ENCODE measurements at places on chromosomes 5 and 9.

GRCh38 chr9:118650417-118650816 is 718.8 kb downstream of the BRINP1 start:
- H3K27ac ChIP-seq: no peak overlapping the region
- no peak for ATAC-seq
- no peaks in the 10 kb centered on the region for H3K4me1 ChIP-seq
- H3K36me3 ChIP-seq: no peaks in the 10 kb centered on the region
- H3K27me3 ChIP-seq: no peaks in the 10 kb centered on the region
- H3K4me3 ChIP-seq: no peak overlapping the region

GRCh38 chr9:126927419-126927818 is 12.8 kb downstream of the RALGPS1 start:
- no peak for ATAC-seq
- no peaks in the 10 kb centered on the region for H3K27me3 ChIP-seq
- no peaks in the 10 kb centered on the region for H3K4me1 ChIP-seq
- no peaks in the 10 kb centered on the region for H3K36me3 ChIP-seq
- H3K27ac ChIP-seq: no peak overlapping the region

- no peak overlapping the region for H3K4me3 ChIP-seq
- no peaks in the 10 kb centered on the region for H3K27me3 ChIP-seq
- no peak overlapping the region for H3K27ac ChIP-seq
- ATAC-seq: no peak
- H3K36me3 ChIP-seq: no peaks in the 10 kb centered on the region
These were observed 182.9 kb downstream of the AOPEP start for GRCh38 chr9:94909250-94909894.

DNA sequence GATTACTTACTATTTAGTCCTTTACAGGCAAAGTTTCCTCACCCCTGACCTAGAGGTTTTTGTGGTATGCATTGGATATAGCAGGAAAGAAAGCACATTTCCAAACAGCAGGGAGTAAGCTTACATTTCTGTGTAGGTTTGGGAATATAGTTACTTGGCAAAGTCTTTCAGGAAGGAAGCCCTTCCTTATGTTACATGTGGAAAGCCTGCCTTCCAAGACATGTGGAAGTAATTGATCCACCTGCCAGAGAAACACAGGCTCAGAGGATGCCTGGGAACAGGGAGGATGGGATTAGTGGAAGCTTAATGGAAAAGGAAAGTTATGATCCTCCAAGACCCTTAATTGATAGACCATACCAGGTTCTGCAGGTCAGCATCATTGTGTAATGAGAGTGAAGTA is 87.3 kb upstream of the PPP1R2B start:
- H3K4me3 ChIP-seq: no peak overlapping the region
- H3K36me3 ChIP-seq: no peaks in the 10 kb centered on the region
- H3K4me1 ChIP-seq: no peaks in the 10 kb centered on the region
- no peak overlapping the region for H3K27ac ChIP-seq
- no peak for ATAC-seq

GRCh38 chr9:107144475-107144874 is 138.6 kb upstream of the RAD23B start:
- no peaks in the 10 kb centered on the region for H3K4me1 ChIP-seq
- no peak for ATAC-seq
- peaks cover 25% of the 10 kb centered on the region for H3K27me3 ChIP-seq

DNA sequence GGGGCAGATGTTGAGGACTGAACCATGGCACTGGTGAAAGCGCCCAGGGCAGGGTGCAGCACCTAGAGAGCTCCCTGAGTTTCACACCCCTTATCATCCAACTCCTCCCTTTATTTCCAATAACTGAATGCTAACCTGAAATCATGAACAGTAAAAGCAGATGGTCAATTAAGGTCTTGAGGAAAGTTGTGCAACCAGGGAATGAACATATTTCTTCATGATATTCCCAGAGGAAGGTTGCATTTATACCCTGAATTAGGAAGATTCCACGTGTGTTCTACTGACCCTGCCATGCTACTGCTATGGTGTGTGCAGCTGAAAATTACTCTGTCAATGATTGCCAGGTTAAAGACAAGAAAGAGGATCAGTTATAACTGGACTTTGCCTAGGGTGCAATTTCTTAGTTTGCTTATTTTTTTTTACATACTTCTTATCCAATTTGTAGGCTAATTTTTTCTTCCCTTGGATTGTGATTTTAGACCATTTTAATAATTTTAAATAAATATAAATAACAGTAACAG is 319.8 kb downstream of the SEMA5A start:
- H3K27me3 ChIP-seq: no peaks in the 10 kb centered on the region
- H3K36me3 ChIP-seq: no peaks in the 10 kb centered on the region
- H3K27ac ChIP-seq: no peak overlapping the region
- H3K4me3 ChIP-seq: no peak overlapping the region

DNA sequence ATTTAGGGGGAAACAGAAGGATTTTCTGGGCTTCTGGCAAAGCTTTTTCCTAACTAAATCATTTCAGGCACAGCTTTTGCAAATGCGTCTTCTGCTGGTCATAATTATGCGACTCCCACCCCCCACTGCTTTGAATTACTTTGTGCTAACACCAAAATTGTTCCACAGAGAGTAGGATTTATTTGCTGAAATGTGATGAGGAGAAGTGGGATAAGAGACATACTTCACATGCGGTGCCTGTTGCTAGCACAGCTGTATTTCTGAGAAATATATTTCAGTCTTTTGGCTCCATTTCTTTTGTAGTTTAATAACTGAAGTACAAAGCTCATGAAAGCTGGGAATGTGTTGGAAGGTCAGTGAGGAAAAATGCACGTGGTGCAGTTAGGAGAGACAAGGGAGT is 83.2 kb upstream of the TAS2R1 start:
- H3K4me3 ChIP-seq: no peak overlapping the region
- H3K4me1 ChIP-seq: no peaks in the 10 kb centered on the region
- H3K36me3 ChIP-seq: no peaks in the 10 kb centered on the region
- no peaks in the 10 kb centered on the region for H3K27me3 ChIP-seq

GRCh38 chr9:76135902-76136301 is 245.4 kb downstream of the PCSK5 start:
- no peak overlapping the region for H3K4me3 ChIP-seq
- peaks cover 9% of the 10 kb centered on the region for H3K27me3 ChIP-seq

DNA sequence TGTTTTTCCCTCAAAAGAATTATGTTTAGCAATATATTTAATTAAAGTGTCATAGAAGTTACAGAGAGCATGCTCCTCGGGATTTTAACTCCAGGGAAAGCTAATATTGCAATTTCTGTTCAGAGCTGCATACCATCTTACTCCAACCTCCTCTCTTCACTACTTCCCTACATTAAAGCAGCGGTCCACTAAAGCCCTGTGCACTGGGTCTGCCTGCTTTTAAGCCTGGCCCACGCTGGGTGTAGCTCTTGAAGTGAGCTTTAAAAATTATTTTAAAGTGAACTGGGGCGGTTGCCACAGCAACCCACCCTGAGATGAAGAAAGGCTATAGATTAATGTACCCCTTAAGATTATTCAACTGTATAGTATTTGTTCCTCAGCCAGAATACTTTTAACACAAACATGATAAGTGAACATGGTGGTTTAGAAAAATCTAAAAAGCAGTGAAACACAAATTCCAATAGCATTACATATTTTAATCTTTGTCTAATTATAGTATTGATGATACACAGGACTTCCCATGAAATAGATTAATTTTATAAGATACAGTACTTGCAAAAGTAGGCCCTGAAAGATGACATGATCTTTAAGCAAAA is 3.9 kb upstream of the MEF2C start:
- H3K27me3 ChIP-seq: no peaks in the 10 kb centered on the region
- no peak for ATAC-seq
- H3K4me3 ChIP-seq: peak overlapping the region; percentile 93
- peaks cover 6% of the 10 kb centered on the region for H3K36me3 ChIP-seq
- H3K4me1 ChIP-seq: peaks cover 48% of the 10 kb centered on the region
- peak overlapping the region; percentile 99 for H3K27ac ChIP-seq

GRCh38 chr5:67476531-67476930 is 279.9 kb upstream of the CD180 start:
- H3K4me1 ChIP-seq: no peaks in the 10 kb centered on the region
- H3K27ac ChIP-seq: no peak overlapping the region
- no peak for ATAC-seq
- H3K36me3 ChIP-seq: no peaks in the 10 kb centered on the region
- H3K27me3 ChIP-seq: peaks cover 19% of the 10 kb centered on the region
- H3K4me3 ChIP-seq: no peak overlapping the region

GRCh38 chr5:71454913-71455312 is 538 bp upstream of the BDP1 start:
- no peak for ATAC-seq
- peaks cover 12% of the 10 kb centered on the region for H3K36me3 ChIP-seq
- peak overlapping the region; percentile 96 for H3K27ac ChIP-seq
- peak overlapping the region; percentile 94 for H3K4me3 ChIP-seq
- peaks cover 10% of the 10 kb centered on the region for H3K4me1 ChIP-seq

- no peak overlapping the region for H3K27ac ChIP-seq
- H3K27me3 ChIP-seq: no peaks in the 10 kb centered on the region
- H3K36me3 ChIP-seq: no peaks in the 10 kb centered on the region
- no peak for ATAC-seq
- H3K4me1 ChIP-seq: no peaks in the 10 kb centered on the region
These were observed 478.3 kb downstream of the EBF1 start for GRCh38 chr5:158621391-158621790.

DNA sequence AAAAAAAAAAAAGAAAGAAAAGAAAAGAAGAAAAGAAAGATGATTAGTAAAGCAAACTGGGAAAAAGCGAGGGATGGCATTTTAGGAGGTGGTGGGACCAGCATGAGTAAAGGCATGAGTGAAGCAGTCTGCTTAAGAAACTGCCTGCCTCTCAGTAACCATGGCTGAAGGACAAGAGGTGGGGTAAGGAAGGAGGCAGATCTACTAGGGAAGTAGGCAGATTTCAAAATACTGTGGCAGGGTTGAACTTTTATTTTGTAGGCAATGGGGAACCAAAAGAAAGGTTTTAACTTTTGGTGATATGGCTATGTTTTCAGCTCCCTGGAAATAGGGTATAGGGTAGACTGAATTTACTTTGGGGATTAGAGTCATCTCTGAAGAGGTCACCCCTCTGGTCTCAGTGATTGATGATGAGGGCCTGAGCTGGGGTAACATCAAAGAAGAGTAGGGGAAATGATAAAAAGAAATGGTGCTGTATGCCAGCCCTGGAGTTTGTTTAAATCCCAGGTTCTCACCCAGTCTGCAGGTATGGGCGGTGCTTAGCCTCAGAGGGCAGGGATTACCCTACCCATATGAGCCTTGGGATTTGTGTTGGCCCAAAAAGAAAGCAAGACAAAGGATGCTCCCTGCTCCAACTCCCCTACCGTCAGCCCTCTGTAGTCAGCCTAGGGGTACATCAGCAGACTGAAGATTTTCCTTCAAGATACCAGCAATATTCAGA is 316.2 kb downstream of the CWC27 start:
- no peaks in the 10 kb centered on the region for H3K4me1 ChIP-seq
- H3K36me3 ChIP-seq: peaks cover 3% of the 10 kb centered on the region
- peaks cover 4% of the 10 kb centered on the region for H3K27me3 ChIP-seq

DNA sequence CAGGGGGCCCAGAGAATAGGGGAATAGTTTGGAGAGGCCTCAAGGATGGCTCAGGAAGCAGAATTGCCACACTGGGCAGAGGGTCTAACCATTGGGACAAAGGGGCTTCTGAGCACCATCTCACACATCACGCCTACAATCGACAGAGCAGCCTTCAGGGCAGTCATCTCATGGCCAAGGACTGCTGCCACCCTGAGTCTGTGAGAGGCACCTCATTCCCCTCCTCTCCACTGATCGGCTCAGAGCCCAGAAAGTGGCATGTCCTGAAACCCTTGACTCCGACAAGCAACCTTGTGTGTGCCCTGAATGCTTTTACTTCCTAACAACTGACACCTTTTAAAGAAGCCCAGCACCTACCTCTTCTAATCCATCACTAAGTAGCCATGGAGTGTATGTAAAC is 128.9 kb upstream of the PTPN3 start:
- no peak overlapping the region for H3K4me3 ChIP-seq
- no peak for ATAC-seq
- H3K36me3 ChIP-seq: no peaks in the 10 kb centered on the region
- no peak overlapping the region for H3K27ac ChIP-seq
- no peaks in the 10 kb centered on the region for H3K4me1 ChIP-seq

GRCh38 chr5:142630927-142631539 is 54.9 kb downstream of the FGF1 start:
- no peak overlapping the region for H3K4me3 ChIP-seq
- H3K36me3 ChIP-seq: no peaks in the 10 kb centered on the region
- no peaks in the 10 kb centered on the region for H3K4me1 ChIP-seq
- no peak for ATAC-seq

DNA sequence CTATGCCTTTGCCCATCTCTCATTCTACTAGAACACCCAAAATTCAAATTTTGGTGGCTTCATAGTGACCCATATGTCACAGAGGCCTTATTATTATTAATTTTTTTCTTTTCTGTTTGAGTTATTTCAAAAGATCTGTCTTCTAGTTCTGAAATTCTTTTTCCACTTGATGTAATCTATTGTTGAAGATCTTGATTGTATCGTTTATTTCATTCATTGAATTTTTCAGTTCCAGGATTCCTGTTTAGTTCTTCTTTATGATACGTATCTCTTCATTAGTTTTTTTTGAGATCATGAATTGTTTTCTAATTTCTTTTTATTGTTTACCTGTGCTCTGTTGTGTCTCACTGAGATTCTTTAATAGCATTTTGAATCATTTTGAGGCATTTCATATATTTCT is 24.6 kb upstream of the APBA1 start:
- no peak overlapping the region for H3K27ac ChIP-seq
- no peaks in the 10 kb centered on the region for H3K4me1 ChIP-seq
- H3K27me3 ChIP-seq: peaks cover 30% of the 10 kb centered on the region
- peaks cover 6% of the 10 kb centered on the region for H3K36me3 ChIP-seq
- no peak overlapping the region for H3K4me3 ChIP-seq
- ATAC-seq: no peak

- peak overlapping the region; percentile 98 for H3K4me3 ChIP-seq
- no peak for ATAC-seq
- no peaks in the 10 kb centered on the region for H3K27me3 ChIP-seq
- no peaks in the 10 kb centered on the region for H3K36me3 ChIP-seq
- peaks cover 9% of the 10 kb centered on the region for H3K4me1 ChIP-seq
These were observed 1.4 kb upstream of the SPTAN1 start for GRCh38 chr9:128550770-128551656.

GRCh38 chr9:21153336-21154017 is 11.8 kb upstream of the IFNW1 start:
- peaks cover 12% of the 10 kb centered on the region for H3K27me3 ChIP-seq
- H3K36me3 ChIP-seq: peaks cover 7% of the 10 kb centered on the region
- H3K27ac ChIP-seq: no peak overlapping the region
- ATAC-seq: no peak
- H3K4me1 ChIP-seq: no peaks in the 10 kb centered on the region

DNA sequence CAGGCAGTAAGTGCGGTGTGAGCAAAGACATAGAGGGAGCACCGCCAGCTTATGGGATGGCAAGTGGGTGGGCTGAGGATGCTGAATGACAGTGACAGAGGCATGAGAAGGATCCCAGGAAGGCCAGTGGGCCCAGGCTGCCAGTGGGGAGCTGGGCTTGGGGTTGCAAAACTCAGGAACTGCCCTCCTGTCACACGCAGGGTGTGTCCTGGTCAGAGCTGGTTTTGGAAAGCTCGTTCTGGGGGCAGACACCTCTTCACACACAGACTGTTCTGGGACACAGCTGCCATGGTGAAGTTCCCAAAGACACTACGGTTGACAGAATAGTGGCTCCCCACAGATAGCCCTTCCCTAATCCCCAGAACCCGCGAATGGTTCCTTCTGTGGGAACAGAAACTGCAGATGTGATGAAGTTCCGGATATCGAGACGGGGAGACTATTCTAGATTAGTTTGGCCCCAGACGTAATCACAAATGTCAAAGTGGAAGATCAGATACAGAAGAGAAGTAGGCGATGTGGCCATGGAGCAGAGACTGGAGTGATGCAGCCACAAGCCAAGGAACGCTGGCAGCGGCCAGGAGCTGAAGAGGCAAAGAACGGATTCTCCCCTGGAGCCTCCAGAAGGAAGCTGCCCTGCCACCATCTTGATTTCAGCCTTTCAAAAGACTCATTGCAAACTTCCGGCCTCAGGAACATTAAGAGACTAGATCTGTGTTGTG is 159.0 kb downstream of the COL23A1 start:
- ATAC-seq: no peak
- H3K27ac ChIP-seq: no peak overlapping the region
- H3K36me3 ChIP-seq: no peaks in the 10 kb centered on the region
